ENCODE measurements at places on chromosomes 13 and 19. TPM values are rescaled to one million over a fixed set of nuclear protein-coding genes. Genes with fewer than 3 reads are reported as not detected.

CRX gene
- 0.55 TPM for total RNA-seq

CERS1 gene
- total RNA-seq, result 16.2 TPM

PLIN4 gene
- total RNA-seq, result 1.0 TPM

IGFL1 gene
- not detected for total RNA-seq

SIGLEC14 gene
- total RNA-seq, result 0.13 TPM

DNA sequence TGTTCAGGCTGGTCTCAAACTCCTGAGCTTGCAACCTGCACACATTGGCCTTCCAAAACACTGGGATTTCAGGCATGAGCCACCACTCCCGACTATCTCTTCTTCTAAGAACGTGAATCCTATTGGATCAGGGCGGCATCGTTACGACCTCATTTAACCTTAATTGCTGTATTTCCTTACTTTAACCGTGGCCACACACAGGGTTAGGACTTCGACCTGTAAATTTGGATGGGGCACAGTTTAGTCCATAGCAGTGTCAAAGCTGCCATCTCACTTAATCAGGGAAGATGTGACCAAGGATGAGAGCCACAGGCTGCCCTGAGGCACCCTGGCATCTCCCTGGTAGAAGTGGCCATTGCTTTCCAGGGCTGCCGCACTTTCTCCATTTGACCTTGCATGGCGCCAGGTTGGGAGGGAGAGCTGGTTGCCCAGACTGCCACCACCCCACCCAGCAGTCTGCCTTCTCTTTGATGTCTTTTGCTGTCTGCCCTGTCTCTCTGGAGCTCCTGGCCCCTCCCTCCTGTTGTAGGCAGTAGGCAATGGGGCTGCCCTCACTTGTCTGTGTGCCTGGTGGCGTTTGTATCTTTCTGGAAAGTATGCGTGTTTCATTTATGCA, 141.3 kb upstream of the RNF113B start:
- no peak for ATAC-seq

DNA sequence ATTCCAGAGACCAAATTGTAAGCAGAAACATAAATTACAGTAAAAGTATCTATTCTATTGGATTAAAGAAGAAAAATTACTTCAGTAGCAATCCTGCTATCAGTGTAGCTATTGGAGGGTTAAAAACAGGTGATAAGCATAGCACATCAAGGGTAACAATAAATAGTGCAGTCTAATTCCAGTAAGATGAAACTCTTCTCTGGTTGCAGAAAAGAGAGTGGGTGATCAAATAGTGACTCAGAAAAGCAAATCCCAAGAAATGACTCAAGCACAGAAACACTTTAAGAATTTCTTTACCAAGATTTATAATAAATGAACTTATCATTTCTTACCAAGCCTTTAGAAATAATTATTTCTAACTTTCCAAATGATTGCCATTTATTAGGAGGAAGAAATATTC, 135.7 kb downstream of the LMO7 start:
- no peak for ATAC-seq

DNA sequence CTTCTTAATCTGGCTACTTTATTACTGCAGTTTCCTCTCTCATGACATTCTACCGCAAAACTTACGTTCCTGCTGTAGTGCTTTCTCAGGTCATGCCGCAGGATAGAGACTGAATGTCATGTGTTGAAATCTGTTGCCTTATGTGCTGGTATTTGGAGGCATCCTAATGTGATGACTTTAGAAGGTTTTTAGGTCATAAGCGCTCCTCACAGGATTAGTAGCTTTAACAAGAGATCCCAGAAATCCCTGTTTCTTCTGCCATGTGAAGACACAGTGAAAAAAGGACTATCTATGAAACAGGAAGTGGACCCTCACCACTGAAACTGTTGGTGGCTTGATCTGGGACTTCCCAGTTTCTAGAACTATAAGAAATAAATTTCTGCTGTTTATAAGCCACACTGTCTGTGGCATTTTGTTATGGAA, 209.3 kb downstream of the LACC1 start:
- no peak for ATAC-seq

GRCh38 chr13:112959701-112960542, 9.1 kb upstream of the MCF2L start:
- no peak for ATAC-seq

DNA sequence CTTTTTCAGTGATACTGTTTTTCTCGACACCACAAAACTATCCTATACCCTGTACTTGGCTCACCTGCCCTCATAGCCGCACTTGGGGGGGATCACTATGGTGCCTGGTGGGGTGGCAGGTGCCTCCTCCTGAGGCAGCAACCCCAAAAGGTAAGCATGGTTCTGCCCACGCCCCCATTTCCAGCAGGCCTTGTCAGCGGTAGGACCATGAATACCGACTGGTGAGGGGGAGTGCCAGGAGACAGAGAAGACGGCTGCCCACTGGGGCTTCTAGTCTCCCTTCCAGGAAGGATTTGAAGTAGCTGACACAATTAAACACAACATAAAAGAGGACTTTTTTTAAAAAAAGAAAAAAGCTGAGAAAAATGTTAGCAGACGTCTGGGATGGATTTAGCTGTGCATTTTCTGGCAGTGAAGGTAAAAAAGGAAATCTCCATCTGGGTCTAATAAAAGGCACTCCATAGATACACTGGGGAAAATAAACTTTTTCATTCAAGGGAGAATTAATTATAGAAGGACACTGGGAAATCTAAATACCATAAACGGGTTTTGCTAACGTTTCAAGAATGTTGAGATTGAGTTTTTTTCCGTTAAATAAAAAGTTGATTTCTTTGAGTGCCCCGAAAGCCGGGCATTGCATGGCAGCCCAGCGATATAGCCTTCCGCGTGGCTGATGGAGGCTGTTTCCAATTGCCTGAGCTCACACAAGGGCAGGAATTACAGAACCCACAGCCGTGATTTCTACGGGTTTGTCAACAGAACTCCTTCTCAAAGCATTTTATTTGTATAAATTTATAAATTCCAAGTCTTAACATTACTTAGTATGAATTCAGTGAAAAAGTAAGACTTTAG, 45.1 kb downstream of the ATP11A start:
- no peak for ATAC-seq

- ATAC-seq, result no peak
Observed at GRCh38 chr13:96533408-96533807, 443.5 kb downstream of the HS6ST3 start.

- no peak for ATAC-seq
Observed at GRCh38 chr13:78827471-78827870, 168.5 kb upstream of the OBI1 start.

- ATAC-seq, result no peak
Observed at GRCh38 chr13:51339952-51340732, 651 bp downstream of the SERPINE3 start.

All from motor neuron (in vitro differentiated cells).